ENCODE measurements at places on chromosomes 11 and 22. TPM values are rescaled to one million over a fixed set of nuclear protein-coding genes. Genes with fewer than 3 reads are reported as not detected.

Gene GGT1
- total RNA-seq: 1.1 TPM

Gene PLEKHB1
- 1.1 TPM for total RNA-seq

Gene PRG3
- total RNA-seq: not detected

Gene INPP5J
- total RNA-seq: under 0.01 TPM

Gene OR8B4
- not detected for total RNA-seq

Gene RFPL3
- total RNA-seq: not detected

Gene RELA
- total RNA-seq: 39.5 TPM

Gene FOLR2
- not detected for total RNA-seq

Gene MEI1
- total RNA-seq: not detected

Gene DDTL
- 1.8 TPM for total RNA-seq

Gene SNX32
- total RNA-seq: 1.6 TPM

Gene GLB1L3
- total RNA-seq: not detected

Gene GPR83
- not detected for total RNA-seq

Gene MS4A6E
- total RNA-seq: not detected

Gene CLMP
- total RNA-seq: 235 TPM

Gene ARCN1
- 72.4 TPM for total RNA-seq

Gene ENDOD1
- 17.6 TPM for total RNA-seq

DNA sequence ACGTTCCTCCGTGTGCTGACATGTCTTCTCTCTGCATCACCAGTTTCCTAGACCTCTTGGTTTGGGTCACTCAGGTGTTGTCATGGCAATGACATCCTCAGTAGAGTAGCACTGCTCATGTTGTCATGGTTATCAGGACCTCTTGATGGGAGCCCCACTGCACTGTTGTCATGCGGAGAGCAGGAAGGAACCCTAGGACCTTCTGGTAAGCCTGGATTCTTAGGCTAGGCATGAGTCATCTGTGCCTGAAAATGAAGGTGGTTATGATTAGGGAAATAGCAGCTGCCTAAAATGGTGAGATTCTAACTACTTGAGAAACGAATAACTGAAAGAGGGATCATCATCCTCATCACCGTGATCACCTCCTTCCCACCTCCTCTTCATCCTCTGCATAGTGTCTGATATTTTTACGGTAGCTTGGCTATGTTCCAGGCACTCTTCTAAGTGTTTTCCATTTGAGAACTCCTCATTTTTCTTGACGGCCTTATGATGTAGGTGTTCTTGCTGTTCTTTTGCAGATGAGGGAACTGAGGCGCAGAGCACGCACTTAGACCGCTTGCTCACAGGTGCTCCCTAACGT, 858.4 kb downstream of the NTM start:
- peak; percentile 2 for DNase-seq

- no peak for DNase-seq
Observed at GRCh38 chr22:43098356-43098755, 9.2 kb upstream of the TTLL1 start.

- DNase-seq: no peak
Observed at GRCh38 chr11:40602866-40603552, 856.4 kb downstream of the LRRC4C start.

- DNase-seq: no peak
Observed at GRCh38 chr11:69473276-69473845, 8.1 kb upstream of the LINC01488 start.

DNA sequence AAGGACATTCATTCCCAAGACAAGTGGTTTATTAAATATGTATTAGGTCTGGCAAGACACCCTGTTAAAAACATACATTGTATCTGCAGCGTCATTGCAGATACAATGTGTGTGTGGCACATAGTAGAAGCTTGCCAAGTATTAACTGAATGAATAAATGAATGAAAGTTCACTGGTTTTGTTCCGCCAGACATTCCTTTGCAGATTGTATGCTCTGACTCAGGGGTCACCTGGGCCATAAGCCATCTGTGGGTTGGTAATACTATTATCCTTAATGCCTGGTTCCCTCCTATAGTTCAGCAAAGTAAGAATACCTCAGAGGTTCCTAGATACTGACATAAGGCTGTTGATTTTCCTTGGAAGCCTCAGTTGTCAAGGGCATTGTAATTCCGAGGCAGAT, 377.3 kb upstream of the CCDC90B start:
- peak; percentile 24 for DNase-seq

DNA sequence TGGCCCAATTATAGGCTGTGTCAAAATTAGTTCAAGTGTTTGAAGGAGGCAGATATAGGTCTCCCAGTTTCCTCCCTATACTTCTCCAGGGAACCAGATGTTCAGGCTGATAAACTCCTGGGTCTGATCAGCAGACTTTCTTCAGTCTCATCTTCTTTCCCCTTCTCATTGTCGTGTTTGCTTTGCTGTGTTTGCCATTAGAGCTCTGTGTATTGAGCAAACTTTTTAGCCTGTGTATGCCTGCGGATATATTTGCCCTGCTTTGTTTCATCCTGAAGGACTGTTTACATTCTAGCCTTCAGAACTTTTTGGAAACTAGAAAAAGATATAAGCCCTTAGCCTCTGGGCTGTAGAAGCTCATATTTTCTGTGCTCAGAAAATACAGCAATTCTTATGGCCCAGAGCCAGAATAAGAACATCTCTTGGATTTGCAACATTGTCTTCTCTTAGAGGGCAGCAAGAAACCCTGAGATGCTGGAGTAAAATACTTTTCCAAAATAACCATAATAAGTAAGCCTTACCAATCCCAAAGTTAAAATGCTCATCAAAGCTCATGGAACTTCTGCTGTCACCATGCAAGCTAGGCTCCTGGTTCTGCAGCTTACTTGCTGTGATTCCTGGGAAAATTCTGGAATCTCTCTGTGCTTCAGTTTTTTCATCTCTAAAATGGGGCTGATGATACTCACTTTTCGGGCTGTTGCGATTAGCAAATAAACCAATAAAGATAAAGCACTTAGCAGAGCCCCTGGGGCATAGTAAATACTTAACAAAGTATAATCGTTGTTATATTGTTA, 34.1 kb upstream of the ME3 start:
- no peak for DNase-seq

- DNase-seq: peak; percentile 53
Observed at GRCh38 chr11:78926633-78927338, 352.1 kb upstream of the NARS2 start.

GRCh38 chr11:28259177-28259843, 151.1 kb downstream of the METTL15 start:
- no peak for DNase-seq

- DNase-seq: no peak
Observed at GRCh38 chr11:32420937-32421901, 14.1 kb downstream of the WT1 start.

DNA sequence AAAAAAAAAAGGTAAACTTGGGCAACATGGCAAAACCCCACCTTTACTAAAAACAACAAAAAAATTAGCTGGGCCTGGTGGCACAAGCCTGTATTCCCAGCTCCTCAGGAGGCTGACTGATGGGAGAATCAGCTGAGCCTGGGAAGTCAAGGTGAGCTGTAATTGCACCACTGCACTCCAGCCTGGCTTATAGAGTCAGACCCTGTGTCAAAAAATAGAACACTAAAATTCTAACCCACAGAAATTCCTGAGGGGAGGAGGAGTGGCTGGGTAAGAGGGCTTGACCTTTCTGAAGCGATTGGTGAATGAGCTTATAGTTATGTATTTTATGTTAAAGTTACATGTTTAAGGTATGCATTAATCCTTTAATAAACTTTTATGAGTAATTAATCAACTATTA, 53.3 kb downstream of the FAT3 start:
- DNase-seq: no peak

DNA sequence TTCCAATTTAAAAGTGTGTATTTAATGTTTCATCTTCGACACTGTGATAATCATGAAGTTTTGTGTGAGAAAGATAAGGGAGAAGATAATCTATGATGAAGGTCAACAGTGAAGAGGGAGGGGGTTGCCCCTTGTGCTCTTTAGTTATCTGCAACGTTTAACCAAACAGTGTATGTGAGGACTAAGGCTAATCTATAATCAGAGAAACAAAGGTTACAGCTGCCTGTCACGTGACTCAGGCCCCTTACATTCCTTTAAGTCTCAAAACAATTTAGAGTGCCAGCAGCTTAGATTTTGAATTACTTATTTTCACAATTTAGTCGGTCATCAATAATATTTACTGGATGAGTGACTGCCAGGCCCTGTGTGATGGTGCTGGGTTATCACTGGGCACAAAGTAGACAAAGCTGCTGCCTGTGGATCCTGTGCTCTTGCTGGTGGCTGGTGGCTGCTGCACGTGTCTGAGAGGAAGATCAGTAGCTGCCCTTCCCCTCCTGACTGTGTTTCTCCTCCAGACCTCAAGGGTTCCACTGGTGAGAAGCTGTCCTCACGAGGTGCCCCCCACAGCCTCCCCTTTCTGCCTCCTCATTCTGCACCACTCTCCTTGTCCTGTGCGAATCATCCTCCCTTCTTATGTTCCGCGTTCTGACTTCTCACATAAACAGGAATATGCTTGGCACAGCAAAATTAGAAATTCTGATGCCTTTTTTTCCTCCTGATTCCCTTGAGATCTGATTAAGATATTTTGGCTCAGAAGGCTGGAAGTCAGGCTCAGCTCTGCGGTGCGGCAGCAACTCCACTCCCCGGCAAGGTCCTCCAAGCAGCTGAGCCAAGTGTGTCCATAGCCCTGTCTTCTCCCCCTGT, 331.1 kb upstream of the B3GAT1 start:
- DNase-seq: no peak

GRCh38 chr11:65100674-65101350, 4.8 kb downstream of the VPS51 start:
- peak; percentile 61 for DNase-seq

DNA sequence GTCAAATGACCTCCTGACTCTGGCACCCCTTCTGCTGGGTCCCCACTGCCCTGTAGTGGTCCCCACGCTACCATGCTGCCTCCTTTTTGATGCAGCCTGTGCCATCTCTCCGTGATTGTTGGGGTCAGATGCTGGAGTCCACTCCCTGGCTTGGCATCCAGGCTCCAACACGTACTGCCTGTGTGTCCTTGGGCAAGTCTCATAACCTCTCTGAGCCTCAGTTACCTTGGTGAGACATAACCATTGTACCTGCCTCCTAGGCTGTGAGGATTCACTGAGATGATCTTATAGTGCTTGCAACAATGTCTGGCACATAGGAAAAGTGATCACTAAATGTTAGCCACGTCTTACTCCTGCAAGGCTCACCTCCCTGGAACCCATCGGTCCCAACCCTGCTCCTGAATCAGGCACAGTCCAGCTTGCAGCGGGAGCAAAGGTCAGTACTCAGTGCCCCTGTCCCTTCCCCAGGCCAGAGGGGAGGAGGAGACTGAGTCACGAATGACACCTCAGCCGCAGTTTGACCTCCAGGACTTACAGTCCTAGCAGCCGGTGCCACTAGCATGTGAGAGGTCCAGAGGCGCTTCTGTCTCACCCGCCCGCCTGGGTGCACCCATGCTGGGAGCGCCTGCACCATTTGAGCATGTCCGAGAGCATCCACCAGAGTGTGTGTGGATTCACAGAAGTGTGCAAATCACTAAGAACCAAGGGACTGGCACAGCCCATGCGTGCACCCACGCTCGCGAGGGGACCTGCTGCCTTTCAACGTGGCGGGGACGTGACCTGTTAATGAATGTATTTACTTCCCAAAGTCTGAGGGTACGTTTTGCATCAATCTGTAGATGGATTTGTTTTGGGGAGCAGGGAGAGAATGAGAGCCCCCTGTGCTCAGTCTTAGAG, 3.0 kb upstream of the APOA4 start:
- no peak for DNase-seq

DNA sequence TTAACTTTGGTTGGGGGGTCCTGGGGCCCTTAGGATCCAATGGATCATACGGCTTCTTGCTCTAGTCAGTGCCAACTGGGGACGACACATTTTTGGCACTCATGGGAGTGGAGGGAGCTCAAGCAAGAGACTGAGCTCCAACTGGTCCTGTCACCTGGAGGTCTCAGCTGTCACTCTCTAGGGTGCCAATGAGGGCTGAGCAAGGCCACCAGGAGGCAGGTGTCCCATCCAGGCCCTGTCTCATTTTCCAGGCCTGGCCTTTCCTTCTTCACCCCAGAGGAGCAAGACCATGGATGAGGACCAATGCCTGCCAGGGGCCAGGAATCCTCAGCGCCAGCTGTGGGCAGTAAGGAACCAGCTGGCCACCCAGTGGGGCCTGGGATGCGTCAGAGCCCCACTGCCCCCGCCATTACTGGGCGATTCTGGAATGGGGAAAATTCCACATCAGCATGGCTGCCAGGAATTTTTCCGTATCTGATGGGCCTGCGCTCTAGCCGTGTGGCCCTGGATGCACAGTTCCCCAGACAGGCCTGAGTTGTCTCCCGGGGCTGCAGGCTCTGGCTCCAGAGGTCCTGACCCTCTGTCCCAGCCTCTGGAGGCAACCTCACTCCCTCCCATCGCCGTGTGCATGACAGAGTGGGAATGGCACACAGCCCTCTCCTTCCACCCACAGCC, 669 bp upstream of the GAL3ST1 start:
- DNase-seq: peak; percentile 72

DNA sequence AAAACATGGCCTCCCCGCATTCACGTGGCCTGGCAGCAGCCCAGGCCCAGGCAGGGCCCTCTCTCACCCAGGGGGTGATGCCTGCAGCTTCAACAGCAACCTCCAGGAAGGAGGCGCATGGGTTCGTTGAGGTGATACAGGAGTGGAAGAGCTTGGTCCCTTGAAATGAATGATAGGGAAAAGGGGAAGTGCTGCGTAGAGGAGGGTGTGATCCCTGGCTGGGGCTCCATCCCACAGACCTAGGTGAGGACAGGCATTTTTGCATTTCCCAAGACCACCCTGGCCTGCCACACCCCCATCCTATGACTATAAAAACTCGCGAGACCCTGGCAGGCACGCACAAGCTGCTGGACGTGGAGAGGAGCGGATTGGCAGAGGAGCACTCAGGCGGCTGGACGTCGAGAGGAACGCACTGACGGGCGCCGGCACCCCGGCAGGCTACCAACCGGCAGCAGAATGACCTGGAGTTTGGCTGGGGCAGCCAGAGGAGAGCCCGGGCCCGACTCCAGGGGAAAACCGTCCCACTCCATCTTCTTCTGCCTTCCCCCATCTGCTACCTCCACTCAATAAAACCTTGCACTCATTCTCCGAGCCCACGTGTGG, 32.6 kb downstream of the RTN4R start:
- no peak for DNase-seq

DNA sequence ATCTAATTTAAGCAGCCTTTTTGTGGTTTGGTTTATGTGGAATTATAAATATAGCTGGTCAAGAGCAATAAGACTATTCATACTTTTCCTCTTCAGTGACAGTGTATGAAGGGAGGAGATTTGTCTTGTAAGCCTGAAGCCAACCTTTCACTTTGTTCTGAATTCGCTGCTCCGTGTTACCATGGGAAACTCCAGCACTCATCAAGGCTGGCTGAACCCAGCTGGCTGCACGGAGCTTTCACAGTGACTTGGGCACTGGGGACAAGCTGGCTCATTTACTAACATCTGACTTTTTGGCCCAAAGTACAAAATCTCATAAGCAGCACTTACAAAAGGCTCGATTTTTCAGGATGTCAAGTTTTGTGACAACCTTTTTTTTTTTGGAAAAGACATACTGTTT, 120.4 kb upstream of the GRIA4 start:
- peak; percentile 0 for DNase-seq

- no peak for DNase-seq
Observed at GRCh38 chr11:93084727-93085505, 112.9 kb downstream of the SLC36A4 start.

- DNase-seq: peak; percentile 23
Observed at GRCh38 chr11:117300283-117300663, 9.1 kb downstream of the BACE1-AS start.

- no peak for DNase-seq
Observed at GRCh38 chr22:30648825-30649224, 13.2 kb downstream of the SLC35E4 start.

- no peak for DNase-seq
Observed at GRCh38 chr11:70611821-70612220, 213.5 kb downstream of the CTTN start.

GRCh38 chr11:100673063-100673462, 14.0 kb upstream of the ARHGAP42 start:
- DNase-seq: no peak

GRCh38 chr22:36398601-36399471, 11.1 kb upstream of the MYH9 start:
- peak; percentile 68 for DNase-seq

Measured in fibroblast of the aortic adventitia (primary cell).